GM18507 (cell line): ENCODE measurements at places on chromosomes 11 and 22.

GRCh38 chr11:2933375-2934020 is 4.3 kb upstream of the PHLDA2 start:
- no peak for DNase-seq

- no peak for DNase-seq
Observed at GRCh38 chr22:23781511-23782183, 5.1 kb upstream of the SMARCB1 start.

- no peak for DNase-seq
Observed at GRCh38 chr22:25950111-25950510, 208.1 kb downstream of the MYO18B start.

- DNase-seq, result no peak
Observed at GRCh38 chr11:122339436-122340060, 223.5 kb upstream of the BLID start.

DNA sequence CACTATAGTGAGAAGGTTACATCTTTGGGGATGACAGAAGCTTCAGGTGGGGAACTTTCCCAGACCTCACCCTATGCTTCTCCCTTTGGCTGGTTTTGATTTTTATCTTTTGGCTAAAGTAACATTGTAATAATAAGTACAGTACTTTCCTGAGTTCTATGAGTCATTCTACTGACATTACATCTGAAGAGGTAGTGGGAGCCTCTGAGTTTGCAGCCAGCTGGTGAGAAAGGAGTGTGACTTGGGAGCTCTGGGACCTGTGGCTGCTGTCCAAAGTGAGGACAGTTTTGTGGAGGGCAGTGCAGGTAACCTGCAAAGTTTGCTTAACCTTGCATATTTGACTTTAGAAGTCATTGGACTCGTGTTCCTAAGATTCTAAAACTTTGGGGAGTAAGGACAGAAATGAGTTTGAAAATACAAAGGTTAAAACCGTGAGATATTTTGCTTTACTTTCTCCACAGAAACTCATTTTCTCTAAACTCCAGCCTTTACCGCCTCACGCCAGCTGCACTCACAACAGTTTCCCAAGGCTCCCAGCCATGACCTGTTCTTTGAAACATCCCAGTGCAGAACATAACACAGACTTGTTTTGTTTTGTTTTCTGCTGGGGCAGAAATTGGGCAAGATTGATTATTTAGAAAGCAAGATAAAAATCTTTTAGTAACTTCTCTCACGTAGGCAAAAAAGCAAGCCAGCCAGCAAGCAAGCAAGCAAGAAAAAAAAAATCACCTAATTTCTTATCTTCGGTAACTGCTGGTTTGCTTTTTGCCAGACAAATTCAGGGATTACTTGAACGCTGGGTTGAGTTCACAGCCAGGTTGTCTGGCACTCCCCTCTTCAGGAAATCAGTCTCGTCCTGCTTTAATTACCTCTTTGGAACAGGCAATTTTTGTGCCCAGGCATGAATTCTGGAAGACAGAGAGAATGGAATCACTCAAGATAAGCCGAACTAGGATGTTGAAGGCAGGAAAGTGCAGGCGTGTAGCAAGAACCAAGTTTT is 478.3 kb upstream of the ISX start:
- DNase-seq, result no peak

DNA sequence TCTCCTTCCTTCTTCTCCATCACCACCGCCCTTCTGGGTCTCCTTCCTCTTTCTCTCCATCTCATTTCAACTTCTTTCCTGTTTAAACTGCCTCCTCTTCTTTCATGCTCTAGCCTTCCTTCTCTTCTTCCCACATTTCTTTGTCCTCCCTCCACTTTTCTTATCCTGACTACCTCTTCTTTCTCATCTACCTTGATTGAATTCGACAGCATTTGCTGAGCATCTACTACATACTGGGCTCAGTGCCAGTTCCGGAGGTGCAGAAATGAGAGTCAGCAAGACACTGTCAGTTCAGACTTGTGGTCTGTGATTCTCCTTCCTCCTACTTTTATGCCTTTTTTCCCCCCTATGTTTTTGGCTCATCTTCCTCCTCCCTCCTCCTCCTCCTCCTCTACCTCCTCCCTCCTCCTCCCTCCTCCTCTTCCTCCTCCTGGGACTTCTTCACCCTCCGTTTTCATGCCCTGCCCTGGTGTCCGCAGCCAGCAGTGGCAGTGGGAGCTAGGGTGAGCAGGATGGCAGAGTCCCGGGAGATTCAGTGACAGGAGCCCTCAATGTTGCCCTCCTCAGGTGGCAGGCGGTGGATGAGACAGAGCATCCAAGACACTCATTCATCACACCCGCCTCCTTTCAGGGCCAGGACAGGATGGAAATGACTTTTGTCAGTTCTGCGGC is 146.0 kb upstream of the SEZ6L start:
- DNase-seq, result no peak

- DNase-seq, result no peak
Observed at GRCh38 chr11:12668166-12668565, 6.1 kb upstream of the TEAD1 start.

- DNase-seq, result no peak
Observed at GRCh38 chr11:34366522-34366921, 8.7 kb upstream of the ABTB2 start.
